ENCODE measurements at places on chromosomes 6 and 20. TPM values are rescaled to one million over a fixed set of nuclear protein-coding genes. Genes with fewer than 3 reads are reported as not detected.

- no peak for DNase-seq
Observed at GRCh38 chr6:24394780-24395437, 7.8 kb upstream of the MRS2 start.

DNA sequence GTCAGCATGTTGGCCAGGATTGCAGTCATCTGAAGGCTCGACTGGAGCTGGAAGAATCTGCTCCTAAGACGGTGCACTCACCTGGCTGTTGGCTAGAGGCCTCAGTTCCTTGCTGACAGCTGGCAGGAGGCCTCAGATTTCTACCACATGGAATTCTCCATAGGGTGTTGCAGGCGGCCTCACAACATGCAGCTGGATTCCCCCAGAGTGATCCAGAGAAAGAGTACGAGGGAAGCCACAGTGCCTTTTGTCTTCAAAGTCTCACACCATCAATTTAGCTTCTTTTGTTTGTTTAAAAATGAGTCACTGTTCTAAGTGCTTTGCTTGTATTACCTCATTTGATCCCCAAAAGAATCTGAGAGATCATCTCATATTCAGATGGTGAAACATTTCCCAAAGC is 65.5 kb upstream of the FYN start:
- DNase-seq, result no peak

- peak; percentile 91 for DNase-seq
Observed at GRCh38 chr20:2206957-2207769, 88.6 kb upstream of the TGM3 start.

CALHM6 gene
- 2.9 TPM for total RNA-seq
